ENCODE measurements at places on chromosomes 2 and 18.

DNA sequence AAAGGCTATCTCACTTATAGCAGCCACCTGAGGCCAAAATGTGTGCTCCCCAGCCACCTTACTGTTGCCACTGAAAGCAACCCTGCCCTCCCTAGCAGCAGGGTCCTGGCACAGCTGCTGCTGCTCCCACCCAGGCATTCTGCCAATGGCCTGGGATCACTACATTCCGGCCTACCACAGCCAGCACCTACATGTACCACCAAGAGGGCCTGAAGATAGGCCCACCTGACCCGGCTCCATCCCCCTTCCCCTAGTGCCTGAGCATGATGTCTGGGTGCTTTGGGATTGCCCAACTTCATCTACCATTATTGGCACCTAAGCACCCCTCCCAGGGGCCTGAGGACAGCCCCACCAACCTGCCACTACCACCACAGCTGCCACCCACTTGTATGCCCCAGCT is 34.6 kb upstream of the PAX3 start:
- no peak for DNase-seq

DNA sequence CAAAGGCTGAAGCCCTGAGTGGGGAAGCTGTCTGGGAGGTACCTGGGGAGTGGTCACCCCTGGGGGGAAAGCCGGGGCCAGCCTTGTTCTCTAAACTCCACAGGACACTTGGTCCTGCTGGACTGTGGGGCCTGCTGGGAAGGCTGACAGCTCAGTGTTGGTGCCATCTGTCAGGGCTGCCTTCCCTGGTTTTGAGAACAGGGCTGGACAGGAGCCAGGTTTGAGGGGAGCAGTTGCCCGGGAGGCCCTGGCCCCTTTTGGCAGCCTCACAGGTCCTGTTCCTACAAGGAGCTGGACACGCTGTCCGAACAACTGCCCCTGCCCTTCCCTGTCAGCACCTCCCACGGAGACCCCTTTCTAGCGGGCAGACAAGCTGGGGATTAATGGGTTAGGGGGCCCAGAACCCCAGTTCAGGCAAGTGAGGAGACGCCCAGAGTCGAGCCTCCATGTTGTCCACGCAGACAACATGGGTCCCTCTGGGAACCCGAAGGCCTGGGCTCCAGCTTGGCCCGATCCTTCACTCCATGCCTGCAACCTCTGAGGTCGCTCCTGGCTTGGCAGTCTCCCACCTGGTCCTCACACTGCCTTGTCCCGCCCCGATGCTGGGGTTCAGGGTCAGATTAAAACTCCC is 40.8 kb downstream of the ATOH8 start:
- no peak for DNase-seq

DNA sequence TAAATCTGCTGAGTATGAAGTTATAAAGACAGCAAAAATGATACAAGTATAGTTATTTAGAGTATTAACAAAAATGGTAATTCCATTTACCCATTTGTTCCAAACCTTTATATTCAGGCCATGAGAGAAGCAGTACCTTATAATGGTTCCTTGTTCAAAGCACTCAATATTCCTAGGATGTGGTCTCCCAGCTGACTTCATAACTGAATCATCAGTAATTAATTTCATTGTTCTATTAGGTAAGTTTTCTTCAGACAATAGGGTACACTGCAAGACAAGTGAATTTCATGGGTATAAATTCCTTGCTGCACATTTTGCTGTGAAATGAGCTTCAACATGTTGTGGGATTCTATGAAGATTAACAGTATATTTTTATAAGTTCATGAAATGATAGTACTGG is 550.8 kb upstream of the ZEB2 start:
- no peak for DNase-seq

GRCh38 chr2:21415234-21415633 is 291.5 kb downstream of the TDRD15 start:
- DNase-seq, result no peak

DNA sequence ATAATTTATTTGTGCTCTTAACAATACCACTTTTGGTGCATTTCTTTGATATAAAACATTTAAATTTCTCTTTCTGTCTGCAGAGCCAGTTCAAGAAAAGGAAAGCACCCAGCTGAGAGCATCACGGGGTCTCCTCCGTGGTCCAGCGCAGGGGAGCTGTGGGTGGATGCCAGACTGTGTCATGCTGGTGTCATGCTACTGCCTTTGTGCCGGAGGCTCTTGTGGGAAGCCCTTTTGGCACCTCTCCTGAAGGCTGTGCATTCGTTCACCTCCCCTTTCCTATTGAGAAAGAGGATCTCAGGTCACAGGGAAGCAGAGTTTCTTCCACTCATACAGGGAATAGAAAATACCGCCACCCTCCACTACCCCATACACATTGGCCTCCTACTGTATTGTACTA is 450.4 kb downstream of the GALR1 start:
- DNase-seq, result no peak

GRCh38 chr18:21997207-21998143 is 171.9 kb upstream of the GATA6 start:
- DNase-seq, result no peak

DNA sequence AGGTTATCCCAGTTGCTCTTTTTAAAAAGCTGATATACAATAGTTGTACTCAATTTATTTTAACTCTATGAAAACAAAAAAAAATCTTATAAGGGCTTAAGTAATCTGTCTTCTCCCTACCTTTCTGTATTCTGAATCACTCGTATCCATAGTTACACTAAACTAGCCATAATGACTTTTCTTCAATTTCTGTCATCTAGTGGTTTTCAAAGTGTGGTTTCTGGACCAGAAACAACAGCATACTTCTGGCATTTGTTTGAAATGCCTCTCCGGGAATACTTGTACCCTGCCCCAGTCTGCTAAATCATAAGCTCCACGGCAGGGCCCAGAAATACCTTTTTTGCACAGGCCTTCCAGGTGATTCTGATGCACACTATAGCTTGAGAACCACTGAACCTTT is 253.6 kb downstream of the LRRTM4 start:
- DNase-seq, result no peak

DNA sequence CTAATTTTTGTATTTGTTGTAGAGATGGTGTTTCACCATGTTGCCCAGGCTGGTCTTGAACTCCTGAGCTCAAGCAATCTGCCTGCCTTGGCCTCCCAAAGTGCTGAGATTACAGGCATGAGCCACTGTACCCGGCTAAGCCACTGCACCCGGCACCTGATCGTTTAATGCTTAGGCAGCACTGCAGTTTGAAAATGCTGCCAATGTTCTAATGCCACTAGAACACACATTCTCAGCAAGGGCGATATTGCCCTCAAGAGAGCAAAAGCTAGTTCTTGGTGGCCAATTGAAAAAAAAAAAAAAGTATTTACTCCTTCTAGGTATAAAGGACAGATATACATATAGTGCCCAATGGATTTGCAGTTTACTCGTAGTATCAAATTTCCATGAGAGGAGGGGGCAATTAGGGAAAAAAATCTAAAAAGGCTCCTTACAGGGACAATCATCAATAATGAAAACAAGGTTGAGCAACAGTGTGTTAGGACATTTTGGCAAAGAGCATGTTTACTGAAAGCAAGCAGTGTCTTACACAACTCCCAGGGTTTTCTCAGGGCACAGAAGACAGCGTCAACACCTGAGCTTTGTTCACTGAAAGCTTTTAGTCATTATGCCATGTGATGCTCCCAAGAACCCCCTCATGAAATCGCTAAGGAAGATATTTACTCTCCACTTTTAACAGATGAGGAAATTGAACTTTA is 199.9 kb upstream of the PKDCC start:
- DNase-seq, result no peak

All from stimulated activated naive CD4-positive, alpha-beta T cell (primary cell).